Stimulated activated naive CD8-positive, alpha-beta T cell treated with anti-CD3 and anti-CD28 coated beads, Interleukin-15, amount 100 ng/mL, for 72 hours (primary cell): ENCODE measurements at places on chromosomes 7 and 10.

DNA sequence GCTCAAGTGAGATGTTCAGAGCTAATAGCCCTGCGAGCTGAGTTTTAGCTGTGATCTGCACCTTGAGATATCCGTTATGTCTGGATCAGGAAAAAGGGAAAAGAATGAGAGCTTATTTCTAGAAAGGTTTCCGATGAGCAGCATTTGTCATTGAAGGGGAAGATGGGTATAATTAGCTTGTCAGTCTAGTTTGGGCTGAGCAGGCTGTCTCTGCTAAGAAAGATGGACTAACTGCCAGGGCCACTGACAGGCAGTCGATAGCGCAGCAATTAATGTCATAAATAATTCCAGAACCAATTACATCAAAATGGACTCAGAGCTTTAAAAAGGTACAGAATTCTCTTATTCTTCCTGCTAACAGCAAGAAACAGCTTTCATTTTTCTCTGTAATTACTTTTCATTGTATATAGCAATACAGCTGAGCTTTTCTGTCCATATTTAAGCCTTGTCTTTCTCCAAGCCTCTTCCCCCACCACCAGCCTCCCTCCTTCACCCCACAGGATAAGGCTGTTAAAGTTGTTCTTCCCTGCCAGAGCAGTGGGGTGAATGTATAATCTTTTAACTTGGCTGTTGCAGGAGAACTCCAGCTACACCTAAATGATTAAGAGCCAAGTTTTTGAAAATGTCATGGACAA is 1006.5 kb downstream of the KCNMA1 start:
- no peak for DNase-seq

DNA sequence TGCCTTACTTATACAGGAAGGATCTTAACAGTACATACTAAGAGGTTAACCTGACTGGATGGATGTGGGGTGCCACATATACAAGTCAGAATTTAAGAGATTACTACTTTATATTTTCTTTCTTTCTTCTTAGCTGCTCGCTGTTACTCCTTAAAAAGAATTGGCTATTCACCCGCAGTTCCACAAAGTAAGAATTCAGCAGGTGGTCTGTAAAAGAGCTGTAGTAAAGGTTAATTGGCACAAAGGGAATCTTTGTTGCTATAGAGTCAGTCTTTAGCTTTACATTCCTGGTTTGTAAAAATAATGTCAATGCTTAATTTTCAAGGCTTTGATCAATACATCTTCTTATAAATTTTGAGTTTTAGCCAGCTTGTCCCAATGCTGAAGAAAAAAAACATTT is 43.2 kb downstream of the RALA start:
- DNase-seq, result no peak

- no peak for DNase-seq
These were observed 5.4 kb downstream of the HSPA14 start for GRCh38 chr10:14843327-14843988.

GRCh38 chr7:129013048-129013724 is 41.7 kb downstream of the TNPO3 start:
- no peak for DNase-seq

DNA sequence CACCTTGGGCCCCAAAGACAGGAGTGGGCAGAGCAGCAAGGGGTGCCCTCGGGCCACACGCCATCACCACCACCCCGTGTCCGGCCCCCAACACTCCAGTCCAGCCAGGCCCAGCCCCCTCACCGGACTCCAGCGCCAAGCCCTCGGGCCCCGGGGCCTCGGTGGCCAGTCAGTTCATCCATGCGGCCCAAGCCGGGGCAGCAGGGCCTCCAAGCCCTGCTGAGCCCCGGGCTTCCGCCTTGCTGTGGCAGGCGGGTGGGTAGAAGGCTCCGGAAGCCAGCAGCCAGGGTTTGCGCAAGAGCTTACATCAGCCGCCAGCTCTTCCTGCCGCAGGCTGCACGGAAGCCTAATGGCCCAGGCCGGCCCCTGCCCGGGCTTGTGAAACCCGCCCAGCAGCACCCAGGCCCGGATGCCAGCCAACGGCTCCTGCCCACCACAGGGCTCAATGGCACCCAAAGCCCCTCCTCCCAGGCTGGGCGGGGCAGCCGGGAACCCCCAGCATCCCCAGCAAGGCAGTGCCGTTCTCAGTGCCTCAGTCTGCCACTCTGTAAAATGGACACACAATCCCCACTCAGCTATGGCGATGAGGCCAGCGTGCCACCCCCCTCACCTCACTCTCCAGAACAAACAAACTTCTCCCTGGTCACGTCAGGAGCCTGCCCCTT is 26.5 kb downstream of the TNRC18 start:
- peak; percentile 97 for DNase-seq

GRCh38 chr7:129470411-129470810 is 31.9 kb upstream of the SMKR1 start:
- DNase-seq, result no peak

DNA sequence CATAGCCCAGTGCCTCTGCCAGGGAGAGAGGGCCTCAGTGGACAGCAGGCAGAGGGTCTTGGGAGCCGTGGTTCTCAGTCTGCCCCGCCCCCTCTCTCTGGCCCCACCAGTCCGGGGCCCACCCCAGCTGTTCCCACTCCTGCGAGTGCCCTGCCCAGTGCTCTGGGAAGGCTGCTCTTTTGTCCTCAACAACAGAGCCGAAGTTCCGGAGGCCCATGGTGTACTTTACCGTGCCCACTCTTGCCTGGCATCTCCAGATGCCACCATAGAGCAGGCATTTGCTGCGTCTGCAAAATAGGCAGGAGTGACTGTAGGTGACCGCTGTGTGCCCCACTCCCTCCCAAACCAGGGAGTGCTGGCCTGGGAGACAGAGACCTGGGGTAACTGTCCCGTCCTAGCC is 29.3 kb upstream of the PCBD1 start:
- DNase-seq, result no peak

DNA sequence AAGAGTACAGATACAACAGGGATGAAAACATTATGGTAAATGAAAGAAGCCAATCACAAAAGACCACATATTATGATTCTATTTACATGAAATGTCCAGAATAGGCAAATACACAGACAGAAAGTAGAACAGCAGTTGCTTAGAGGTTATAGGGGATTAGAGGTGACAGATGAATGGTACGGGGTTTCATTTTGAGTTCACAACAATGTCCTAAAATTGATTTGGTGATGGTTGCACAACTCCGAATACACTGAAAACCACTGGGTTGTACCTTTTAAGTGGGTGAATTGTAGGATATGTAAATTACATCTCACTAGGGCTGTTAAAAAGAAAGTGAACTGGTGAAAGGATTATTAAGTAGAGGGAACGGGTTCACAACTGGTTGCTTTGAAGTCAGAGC is 76.3 kb upstream of the MRLN start:
- DNase-seq, result no peak

GRCh38 chr7:158395780-158396278 is 191.8 kb downstream of the PTPRN2 start:
- DNase-seq, result no peak

DNA sequence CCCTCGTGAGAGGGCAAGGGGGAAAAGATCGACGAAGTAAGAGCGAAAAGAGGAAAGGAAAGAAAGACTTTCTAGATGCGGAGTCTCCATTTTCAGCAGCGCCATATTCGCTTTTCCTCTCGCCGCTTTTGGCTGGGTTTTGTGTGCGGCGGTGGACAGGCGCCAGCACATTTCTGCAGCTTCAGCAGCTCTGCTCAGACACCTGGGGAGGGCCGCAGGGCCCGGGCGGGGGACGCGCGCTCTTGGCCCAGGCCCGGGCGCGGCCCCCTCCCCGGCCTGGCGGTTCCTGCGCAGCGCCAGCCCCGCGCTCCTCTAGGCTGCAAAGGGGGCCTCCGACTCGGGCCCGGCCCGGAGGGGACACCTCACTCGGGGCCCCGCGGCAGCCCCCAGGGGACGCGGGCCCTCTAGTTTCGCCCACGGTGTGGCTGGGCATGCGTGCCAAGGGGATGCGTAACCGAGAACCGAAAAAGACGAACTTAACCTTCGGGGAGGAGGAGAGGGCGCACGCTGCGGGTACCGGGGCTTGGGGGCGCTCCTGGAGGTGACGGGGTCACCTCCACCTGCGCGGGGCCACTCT is 34.5 kb upstream of the EBLN1 start:
- DNase-seq, result peak; percentile 79

DNA sequence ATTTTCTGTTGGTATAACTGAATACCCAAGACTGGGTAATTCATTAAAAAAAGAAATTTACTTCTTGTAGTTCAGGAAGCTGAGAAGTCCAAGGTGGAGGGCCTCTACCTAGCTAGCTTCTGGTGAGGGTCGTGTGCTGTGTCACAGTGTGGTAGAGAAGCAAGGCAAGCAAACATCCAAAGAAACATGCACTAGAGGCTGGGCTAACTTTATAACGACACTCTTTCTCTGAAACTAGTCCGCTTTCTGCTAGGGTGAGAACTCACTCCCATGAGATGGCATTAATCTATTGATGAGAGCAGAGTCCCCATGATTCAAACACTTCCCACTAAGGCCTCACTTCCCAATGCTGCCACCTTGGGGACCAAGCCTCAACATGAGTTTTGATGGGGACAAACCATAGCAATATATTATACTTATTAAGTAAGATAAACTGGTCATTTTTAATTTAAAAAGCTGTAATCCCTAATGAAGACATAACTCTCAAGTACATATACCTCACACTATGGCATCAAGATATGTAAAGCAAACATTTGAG is 50.8 kb downstream of the PHYHIPL start:
- no peak for DNase-seq

- DNase-seq, result no peak
These were observed 75.9 kb downstream of the MYL10 start for GRCh38 chr7:101553018-101553770.

- DNase-seq, result no peak
These were observed 271.7 kb downstream of the PTPRN2 start for GRCh38 chr7:158315881-158316280.

DNA sequence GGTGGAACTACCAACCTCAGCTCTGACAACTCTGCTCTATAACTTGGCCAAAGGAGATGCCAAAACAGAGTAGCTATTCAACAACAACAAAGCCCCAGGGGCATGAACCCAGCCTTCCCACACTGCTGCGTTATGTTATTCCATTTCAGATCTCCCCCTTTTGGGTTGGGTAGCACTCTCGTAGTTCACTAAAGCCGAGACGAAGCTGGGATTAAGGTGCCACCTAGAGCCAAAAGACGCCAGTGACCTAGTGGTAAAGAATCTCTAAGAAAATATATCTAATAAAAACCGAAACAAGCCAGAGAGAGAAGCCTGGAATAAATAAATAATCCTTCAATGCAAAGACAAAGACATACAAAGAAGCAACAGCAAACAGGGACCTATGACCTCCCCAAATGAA is 217.3 kb downstream of the HERPUD2 start:
- DNase-seq, result no peak

DNA sequence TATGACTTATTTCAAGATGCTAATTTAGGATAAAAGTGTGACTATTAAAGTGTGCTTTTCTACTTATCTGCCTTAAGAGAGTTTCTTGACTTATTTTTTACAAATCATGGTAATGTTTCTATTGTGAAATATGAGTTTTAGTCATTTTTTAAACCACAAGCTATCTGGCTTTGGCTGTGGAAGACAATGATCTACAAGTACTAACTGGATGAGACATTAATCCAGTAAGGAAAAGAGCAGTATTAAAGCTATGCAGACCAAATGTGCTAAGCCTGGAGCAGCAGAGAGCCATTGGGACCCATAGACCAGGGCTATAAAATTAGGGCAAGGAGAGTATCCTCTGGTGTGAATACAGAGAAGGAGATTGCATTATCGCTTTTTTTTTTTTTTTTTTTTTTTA is 92.4 kb downstream of the SEMA3A start:
- DNase-seq, result no peak

GRCh38 chr10:74863551-74863950 is 37.2 kb downstream of the KAT6B start:
- DNase-seq, result no peak

GRCh38 chr7:86407291-86407690 is 236.4 kb upstream of the GRM3 start:
- no peak for DNase-seq

GRCh38 chr7:138207555-138207971 is 131.3 kb downstream of the AKR1D1 start:
- DNase-seq, result no peak

GRCh38 chr7:142803901-142804300 is 33.1 kb downstream of the PRSS2 start:
- no peak for DNase-seq

GRCh38 chr7:23474829-23475575 is 4.7 kb upstream of the IGF2BP3 start:
- no peak for DNase-seq

GRCh38 chr10:103757531-103758293 is 97.7 kb downstream of the SH3PXD2A start:
- peak; percentile 85 for DNase-seq

- DNase-seq, result no peak
These were observed 157.8 kb downstream of the ANLN start for GRCh38 chr7:36547416-36547815.

DNA sequence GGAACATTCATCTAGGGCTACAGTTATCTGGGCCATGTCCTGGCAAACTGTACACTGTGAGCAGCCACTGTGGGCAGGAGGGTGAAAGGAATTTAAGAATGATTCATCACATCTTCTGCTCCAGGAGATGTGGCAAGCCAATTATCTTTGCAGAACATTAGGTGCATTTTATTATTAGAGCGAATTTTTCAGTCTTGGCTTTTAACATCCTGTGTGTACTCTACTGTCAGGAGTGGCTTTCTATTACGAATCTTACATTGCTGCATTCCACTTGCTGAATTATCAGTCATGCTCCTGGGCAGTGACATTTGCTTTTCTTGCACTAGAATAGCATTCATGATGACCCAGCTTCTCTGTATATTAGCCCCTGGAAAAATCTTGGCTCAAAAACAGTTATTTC is 109.2 kb upstream of the TARP start:
- DNase-seq, result no peak

GRCh38 chr7:46352004-46352954 is 431.2 kb upstream of the IGFBP3 start:
- peak; percentile 15 for DNase-seq

DNA sequence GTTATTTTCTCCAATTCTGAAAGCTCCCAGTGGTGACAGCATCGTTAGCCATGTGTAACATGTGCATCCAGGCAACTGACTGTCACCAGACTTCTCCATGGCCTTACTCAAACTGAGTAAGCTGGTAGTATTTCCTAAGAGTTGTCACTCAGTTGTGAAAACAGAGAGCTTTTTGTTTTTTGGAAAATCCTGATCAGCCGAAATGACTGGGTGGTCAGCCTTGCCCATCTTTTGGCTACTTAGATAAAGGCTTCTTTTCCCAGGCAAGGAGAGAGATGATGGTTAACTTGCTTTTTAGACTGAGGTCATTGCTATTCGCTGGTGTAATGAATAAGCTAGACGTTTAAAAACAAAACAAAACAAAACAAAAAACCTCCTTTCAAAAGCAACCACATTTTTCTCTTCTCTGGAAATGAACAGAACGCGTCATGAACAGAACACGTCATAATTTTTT is 159.5 kb upstream of the KLF14 start:
- DNase-seq, result no peak

DNA sequence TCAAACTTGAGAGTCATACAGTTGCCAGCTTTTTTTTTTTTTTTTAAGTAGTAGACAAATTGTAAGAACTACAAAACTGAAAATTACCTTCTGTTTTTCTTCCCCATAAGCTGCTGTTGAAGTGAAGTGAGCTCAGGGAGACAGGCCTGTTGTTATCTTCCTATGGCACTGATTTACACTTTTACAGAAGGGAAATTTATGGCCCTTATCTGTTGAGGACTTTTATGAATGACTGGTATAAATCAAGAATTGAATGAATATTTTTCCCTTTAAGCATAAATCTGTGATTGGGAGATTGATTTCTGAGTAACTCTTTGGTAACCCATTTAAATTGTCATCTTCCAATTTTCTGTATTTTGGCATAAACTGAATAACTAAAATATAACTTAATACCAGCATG is 124.0 kb downstream of the SDK1 start:
- DNase-seq, result no peak
